ENCODE measurements at places on chromosomes 4 and X.

DNA sequence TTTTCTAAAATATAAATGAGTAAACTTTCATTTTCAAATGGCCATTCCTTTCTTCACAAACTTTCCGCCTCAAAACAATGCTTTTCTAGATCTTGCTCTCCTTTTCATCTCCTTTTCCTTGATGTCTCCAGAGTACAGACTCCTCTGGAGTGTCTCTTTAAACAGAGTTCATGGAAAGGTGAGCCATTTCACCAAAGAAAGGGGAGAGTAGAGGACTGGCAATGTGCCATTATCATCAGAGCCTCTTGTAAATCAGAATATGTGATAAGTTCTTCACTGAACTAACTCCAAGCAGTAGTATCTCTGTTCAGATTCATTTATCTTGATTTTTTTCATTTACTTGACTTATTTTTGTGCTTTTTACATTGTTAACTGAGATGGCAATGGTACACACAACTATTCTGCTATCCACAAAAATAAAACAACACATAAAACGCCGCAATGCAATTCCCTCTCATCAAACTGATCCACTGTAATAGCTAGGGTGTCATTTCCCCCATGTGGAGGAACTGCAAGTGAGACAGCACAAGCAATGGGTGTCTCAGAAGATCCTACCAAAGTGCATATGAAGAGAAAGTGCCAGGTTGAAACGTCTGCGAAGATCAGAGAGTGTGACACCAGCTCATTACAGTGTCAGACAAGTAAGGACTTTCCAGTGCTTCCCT is 125.4 kb downstream of the RASL11B start:
- DNase-seq, result no peak

DNA sequence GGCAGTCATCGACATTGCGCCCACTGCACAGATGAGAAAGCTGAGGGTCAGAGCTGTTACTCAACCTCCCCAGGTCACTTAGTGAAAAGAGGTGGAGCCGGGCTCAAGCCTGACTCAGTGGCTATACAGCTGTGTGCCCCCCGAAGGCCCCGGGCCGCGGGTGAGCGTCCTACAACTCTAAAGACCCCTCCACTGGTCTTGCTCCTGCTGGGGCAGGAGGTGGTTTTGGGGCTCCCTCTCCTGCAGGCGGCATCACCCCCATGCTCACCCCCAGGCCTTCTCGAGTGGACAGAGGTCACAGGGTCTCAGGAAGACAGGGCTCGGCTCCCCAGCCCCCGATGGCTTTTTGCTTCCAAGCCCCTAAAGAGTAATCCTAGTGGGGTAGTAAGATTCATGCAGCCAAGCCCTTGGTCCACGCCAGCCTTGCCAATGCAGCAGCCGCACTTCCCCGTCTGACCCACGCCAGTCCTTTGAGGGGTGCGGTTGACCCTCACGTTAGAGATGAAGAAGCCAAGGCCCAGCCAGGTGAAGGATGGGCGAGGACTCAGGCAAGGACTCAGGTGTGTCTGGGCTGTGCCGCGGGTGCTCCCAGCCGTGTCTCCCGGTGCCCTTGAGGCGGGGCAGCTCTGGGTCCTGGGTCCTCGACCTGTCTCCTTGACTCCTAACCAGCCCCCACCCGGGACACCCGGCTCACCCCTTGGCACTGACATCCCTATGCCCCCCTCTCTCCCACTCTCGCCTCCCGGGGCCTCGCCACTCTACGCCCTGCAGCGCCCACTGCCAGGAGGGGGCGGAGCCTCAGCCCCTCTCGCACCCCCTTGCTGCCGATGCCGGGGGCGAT is 200.4 kb downstream of the AFAP1 start:
- no peak for DNase-seq

DNA sequence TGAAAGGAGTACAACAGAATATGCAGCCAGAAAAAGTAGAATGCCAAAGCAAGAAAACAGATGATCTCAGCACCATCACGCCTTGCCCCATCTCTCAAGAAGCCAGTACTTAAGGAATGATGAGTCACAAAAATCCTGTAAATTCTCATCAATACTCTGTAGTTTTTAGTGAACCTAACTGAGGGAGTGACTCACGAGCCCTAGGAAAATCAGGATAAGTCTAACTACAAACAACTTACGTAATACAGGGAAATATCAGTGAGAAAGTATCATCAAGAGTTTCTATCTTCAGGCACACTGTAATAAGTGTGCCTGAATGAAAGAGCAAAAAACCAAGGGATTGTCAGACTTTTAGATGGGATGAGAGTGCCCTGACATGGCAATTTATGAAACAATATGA is 644.4 kb downstream of the STPG2 start:
- DNase-seq, result no peak

DNA sequence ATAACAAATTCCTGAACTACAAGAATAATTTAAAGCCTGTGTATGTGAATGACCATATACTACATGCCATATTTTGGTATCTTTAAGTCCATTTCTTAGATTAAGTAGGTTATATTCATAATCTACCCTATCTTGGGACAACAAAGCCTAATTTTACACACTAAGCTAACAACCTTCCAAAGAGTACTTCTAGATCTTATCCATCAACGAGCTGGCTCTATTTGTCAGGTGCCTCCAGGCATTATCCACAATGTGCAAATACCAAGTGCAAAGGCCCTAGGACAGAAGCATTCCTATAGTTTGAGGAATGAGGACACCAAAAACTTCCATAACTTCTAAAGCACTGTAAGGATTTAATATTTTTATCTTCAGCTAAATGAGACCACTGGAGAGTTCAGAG is 3.5 kb downstream of the SLBP start:
- no peak for DNase-seq

DNA sequence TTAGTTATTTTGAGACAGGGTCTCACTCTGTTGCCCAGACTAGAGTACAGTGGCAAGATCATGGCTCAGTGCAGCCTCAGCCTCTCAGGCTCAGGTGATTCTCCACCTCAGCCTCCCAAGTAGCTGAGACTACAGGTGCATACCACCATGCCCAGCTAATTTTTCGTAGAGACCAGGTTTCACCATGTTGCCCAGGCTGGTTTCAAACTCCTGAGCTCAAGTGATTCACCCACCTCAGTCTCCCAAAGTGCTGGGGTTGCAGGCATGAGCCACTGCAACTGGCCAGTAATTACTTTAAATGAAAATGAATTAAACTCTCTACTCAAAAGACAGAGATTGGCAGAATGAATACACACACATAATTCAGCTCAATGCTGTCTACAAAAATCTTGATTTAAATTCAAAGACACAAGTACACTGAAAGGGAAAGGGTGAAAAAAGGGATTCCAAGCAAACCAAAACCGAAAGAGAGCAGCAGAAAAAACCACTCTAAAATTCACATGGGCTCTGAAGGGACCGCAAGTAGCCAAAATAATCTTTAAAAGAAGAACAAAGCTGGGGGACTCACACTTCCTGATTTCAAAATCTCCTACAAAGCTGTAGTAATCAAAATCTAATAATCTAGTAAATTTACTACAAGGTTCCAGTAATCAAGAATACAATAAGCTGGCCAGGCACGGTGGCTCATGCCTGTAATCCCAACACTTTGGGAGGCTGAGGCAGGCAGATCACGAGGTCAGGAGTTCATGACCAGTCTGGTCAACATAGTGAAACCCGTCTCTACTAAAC is 11.8 kb upstream of the SPON2 start:
- no peak for DNase-seq

GRCh38 chr4:177680308-177680707 is 238.1 kb upstream of the AGA start:
- no peak for DNase-seq

DNA sequence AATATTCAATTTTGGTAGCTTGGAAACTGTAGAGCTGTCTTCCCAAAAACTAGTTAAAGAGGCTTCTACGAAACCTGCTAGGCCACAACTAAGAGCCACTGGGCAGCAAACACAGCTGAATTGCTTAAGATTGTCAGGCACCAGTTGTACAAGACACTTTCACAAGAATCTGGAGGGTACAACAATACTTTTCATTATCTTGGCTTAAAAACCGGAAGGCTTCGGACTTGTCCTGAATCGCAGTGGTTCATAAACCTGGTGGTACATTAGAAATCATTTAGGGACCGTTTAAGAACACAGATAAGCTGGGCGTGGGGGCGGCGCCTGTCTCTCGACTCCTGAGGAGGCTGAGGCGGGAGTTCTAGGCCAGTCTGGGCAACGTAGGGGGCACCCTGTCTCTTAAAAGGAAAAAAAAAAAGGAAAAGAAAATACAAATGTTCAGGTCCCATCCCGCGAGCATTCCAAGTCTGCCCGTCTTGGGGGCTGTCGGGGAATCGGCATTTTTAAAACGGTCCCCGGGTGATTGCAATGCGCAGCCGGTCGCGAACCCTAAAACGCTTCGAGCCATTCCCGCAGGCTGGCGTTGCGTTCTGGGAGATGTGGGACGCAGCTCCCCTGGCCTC is 763 bp downstream of the PYURF start:
- DNase-seq, result peak; percentile 55

DNA sequence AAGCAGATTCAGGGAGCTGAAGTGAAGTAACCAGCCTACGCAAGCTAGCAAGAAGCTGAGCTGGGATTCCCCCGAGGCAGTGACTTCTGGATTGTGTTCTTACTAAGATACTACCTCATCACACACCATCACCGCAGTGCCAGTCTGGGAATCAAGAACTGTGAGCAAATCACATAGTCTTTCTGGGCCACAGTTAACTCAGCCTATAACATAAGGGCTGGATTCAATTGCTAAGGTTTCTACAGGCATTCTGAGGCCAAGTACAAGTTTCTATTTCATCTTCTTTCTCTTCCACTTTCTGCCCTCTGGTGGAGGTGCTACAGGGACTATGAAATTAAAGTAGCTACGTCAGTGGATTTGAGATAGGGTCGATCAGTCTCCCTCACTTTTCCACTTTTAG is 1.4 kb upstream of the CORIN start:
- peak; percentile 32 for DNase-seq

GRCh38 chr4:119002476-119002875 is 113.8 kb downstream of the SYNPO2 start:
- no peak for DNase-seq

GRCh38 chr4:16183604-16184003 is 42.7 kb downstream of the TAPT1 start:
- no peak for DNase-seq

GRCh38 chrX:48965959-48966358 is 5.7 kb downstream of the KCND1 start:
- no peak for DNase-seq

GRCh38 chrX:130139474-130140201 is 26.0 kb downstream of the AIFM1 start:
- DNase-seq, result no peak

- no peak for DNase-seq
Measured at GRCh38 chrX:2664502-2664901, 26.6 kb upstream of the CD99 start.

DNA sequence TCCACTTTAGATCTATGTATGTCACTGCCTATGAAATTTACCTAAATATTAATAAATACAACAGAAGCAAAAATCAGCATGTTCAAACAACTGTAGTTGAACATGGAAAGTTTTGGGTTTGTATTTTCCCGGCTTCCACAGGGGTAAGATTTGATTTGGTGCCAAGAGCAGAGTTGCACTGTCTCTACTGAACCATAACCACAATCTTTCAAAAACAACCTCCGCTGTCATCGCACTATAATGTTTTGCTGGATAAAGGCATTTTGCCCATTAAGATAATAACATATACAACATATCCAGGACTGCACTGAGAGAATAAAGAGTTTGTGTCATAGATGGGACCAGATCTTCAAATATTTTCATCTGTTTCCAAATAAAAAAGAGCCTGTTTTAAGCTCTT is 94.9 kb downstream of the TENM3 start:
- DNase-seq, result no peak

DNA sequence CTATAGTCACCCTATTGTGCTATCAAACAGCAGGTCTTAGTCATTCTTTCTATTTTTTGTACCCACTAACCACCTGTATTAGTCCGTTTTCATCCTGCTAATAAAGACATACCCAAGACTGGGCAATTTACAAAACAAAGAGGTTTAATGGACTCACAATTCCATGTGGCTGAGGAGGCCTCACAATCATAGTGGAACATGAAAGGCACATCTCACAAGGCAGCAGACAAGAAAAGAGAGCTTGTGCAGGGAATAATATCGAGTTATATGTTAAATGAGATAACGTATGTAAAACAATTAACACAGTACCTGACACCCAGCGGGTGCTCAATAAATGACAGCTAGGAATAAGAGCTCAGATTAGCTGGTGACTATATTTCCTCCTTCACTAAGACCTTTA is 88.1 kb upstream of the WDR44 start:
- no peak for DNase-seq

GRCh38 chr4:337932-338758 is 531 bp downstream of the ZNF141 start:
- DNase-seq, result peak; percentile 65

- no peak for DNase-seq
Measured at GRCh38 chrX:22652596-22652995, 347.2 kb upstream of the DDX53 start.

GRCh38 chrX:54496936-54497335 is 902 bp upstream of the FGD1 start:
- DNase-seq, result no peak

- no peak for DNase-seq
Measured at GRCh38 chrX:10728806-10729389, 108.5 kb upstream of the MID1 start.

- peak; percentile 59 for DNase-seq
Measured at GRCh38 chrX:13087322-13088155, 43.1 kb upstream of the FAM9C start.

- no peak for DNase-seq
Measured at GRCh38 chrX:82196866-82197265, 995.0 kb downstream of the SH3BGRL start.
